ENCODE measurements at places on chromosomes 7 and 10.

GRCh38 chr10:14625765-14626525 is 148.8 kb downstream of the FAM107B start:
- DNase-seq = no peak

- no peak for DNase-seq
Measured at GRCh38 chr10:2300231-2300630, 562.9 kb upstream of the ADARB2 start.

GRCh38 chr7:1664711-1665548 is 5.1 kb upstream of the ELFN1 start:
- peak; percentile 37 for DNase-seq

DNA sequence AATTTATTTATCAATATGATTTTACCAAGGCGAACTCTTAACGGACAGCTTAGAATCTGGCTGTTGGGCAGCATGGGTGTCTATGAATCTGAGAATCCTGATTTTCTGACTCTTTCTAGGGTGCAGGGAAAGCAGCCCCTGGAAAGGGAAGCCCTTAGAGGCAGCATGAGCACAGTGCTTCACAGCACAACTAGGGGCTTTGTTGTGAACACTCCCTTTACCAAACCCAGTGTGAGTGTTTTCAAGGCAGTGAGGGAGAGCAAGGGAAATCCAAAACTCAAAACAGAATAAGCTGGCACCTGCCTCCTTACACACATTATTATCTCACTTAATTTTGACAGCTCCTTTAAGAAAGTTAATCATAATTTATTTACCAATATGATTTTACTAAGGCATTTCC is 116.3 kb upstream of the CSTF2T start:
- no peak for DNase-seq

- no peak for DNase-seq
Measured at GRCh38 chr7:21450076-21450475, 22.2 kb downstream of the SP4 start.

DNA sequence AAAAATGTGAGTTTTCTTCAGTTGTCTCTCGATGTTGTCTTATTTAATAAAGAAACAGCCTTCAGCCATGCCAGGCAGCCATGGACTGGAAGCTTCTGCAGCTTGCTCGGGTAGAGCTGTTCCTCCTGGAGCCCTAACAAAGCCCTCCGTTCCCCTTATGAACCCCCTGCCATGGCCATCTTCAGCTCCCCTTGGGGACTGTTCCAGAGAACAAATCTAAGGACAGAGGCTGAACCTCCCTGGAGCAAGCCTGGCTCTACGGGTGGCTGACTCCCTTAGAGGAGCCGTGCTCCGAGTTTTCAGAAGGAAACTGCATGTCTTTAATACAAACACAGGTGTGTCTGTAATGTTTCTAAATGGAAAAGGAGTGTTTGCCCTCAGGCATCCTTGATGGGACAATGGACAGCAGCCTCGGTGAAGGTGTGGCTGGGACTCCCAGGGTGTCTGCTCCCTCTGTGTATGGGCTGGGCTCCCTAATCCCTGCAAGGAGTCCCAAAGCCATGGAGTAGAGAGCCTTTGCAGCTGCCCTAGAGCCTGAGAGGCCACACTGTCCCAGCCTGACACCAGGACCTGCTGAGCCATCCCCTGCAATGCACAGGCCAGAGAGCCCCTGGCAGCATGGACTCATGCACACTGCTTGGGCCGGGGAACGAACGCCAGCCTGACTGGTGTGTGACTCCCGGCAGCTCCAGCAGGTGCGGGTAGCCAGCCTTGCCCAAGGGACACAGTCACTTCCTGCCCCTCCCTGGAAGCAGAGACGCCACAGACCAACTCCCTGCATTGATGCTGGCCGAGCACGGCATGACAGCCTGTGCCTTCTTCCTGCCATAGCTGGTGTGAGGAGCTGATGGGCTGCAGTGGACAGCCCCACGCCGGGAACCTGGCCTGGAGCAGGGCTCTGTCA is 381.8 kb downstream of the TCERG1L start:
- no peak for DNase-seq

GRCh38 chr7:69768986-69769595 is 170.8 kb downstream of the AUTS2 start:
- DNase-seq = no peak

- DNase-seq = no peak
Measured at GRCh38 chr7:124959676-124960075, 30.1 kb upstream of the POT1 start.

- no peak for DNase-seq
Measured at GRCh38 chr10:818010-818409, 113.5 kb downstream of the LARP4B start.

DNA sequence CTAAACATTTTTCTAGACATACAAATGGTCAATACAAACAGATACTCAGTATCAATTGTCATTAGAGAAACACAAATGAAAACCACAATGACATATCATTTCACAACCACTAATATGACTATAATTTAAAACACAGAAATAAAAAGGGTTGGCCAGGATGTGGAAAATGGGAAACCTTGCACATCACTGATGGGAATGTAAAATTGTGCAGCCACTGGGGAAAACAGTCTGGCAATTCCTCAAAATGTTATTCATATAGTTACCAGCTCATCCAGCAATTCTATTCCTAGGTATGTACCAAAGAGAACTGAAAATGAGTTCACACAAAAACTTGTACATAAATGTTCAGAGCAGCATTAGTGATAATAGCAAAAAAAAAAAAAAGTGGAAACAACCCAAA is 106.1 kb upstream of the LRRTM3 start:
- DNase-seq = no peak

DNA sequence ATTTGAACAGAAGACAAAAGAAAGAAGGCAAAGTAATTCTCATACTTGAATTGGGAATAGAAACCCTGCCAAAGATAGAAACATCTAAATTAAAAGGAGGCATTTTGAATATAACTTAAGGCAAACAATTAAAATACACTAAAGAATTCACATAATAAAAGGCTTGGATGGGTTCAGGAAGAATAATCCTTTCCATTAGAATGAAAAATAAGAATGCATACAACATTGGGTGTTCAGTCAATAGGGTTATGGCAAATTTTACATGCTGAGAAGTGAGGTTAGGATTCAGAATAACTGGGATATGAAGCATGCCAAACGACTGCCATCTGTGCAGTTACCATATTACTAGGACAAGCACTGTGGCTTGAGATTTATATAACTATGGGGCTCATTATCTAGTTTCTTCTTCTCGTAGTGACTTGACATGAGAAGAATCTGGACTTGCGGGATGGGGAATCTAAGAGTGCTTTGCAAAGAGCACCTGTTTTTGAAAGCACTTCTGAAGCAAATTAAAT is 326.5 kb downstream of the THSD7A start:
- no peak for DNase-seq

- DNase-seq = no peak
Measured at GRCh38 chr10:83880252-83880791, 259.0 kb upstream of the GHITM start.

DNA sequence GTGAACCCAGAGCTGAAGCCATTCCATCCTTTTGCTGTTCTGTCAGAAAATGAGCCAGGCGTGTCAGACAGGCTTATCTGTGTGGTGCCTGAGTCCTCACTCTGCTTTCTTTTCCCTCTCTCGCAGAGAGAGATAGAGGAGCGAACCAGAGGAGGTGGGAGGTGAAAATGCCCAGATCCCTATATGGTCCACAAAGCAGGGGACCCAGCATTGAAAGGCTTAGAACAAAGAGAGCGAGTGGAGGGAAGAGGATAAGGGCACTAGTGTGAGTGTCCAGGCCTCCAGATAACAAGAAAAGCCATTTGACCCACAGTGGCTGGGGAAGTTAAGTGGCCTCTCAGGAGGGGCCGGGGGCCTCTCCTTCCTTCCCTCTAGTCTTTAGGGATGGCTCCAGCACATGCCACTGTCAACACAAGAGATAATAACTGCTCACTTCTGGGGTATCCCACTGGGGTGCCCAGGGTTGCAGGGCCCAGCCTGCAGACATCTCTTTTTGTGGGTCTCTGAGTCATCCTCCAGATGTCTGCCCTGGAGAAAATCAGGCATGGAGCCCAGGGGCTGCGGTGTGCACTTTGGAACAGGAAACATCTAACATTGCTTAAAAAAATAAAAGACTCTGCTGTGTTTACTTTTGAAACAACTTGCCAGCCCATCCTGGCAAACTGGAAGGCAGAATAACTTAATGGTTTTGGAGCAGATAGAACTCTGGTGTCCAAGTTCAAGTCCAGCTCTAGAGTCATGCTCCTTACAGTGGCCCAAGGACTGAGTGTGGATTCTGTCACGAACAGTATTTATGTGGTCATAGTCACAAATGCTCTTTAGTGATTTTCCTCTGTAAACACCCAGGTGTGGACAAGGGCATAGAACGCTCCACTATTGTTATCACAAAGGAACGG is 189.5 kb downstream of the CXCL12 start:
- no peak for DNase-seq

DNA sequence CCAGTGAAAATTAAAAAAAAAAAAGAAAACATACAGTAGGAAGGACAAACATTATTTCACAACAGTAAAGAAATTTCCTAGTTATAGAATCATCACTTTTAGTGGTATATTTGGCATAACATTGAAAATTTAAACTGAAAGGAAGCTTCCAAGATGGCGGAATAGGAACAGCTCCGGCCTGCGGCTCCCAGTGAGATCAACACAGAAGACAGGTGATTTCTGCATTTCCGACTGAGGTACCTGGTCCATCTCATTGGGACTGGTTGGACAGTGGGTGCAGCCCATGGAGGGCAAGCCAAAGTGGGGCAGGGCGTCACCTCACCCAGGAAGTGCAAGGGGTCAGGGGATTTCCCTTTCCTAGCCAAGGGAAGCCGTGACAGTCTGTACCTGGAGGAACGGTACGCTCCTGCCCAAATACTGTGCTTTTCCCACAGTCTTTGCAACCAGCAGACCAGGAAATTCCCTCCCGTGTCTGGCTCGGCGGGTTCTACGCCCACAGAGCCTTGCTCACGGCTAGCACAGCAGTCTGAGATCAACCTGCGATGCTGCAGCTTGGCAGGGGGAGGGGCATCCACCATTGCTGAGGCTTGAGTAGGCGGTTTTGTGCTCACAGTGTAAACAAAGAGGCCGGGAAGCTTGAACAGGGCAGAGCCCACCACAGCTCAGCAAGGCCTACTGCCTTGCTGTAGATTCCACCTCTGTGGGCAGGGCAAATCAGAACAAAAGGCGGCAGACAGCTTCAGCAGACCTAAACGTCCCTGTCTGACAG is 19.4 kb downstream of the PON3 start:
- DNase-seq = no peak

DNA sequence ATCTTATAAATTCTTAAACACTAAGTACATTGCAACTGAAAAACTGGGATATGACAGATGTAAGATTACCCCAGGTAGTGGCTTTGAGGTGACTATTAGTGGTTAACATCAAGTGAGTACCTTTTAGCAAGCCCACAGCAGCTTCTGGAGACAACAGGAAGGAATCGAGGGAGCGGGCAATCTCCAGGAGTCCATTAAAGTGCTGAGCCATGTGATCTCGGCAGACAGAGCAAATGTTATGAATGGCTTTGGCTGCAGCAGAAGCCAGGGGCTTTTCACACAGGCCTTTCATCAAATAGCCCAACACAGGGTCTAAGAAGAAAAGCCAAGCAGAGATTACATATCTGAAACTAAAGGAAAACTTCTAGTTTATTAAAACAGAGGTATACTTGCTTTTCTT is 48.9 kb downstream of the IRF5 start:
- no peak for DNase-seq

DNA sequence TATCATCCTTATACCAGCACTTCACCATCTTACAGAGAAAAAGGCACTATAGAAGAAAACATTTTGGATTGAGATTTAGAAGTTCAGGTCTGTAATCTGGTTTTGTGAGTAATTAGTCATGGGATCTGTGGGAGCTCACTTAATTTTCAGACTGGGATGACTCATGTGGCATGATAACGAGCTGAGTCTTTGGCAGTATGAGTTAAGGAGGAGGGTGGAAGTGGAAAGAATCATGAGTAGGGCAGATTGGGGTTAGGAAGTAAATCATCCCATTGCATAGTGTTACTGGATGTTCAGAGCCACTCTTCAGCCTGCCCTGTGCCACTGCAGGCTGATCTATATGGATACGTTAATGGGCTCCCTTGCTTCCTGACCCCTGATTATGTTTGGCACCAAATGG is 64.9 kb downstream of the ZNF92 start:
- DNase-seq = no peak

DNA sequence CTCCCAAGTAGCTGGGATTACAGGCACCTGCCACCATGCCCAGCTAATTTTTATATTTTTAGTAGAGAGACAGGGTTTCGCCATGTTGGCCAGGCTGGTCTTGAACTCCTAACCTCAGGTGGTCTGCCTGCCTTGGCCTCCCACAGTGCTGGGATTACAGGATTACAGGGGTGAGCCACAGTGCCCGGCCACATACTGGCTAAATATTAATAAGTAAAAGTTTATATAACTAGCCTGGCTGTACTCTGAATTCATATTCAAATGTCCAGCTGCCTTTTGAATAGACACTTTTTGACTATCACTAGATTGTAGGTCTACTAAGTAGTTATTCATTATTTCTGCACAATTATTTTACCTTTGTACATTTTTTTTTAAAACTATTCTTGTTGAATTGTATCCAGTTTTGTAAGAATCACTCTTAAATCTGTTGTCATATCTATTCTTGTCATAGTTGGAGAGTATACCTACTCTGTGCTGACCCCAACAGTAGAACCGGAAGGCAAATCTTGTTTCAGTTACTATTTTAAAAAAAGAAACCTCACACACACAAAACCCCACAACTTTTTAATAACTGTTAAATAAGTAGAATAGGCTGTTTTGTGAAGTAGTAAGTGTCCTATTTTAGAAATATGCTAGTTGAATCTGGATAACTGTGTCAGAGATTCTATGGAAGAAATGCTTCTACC is 29.6 kb downstream of the MINPP1 start:
- no peak for DNase-seq

GRCh38 chr7:158324397-158325360 is 262.9 kb downstream of the PTPRN2 start:
- no peak for DNase-seq

- DNase-seq = no peak
Measured at GRCh38 chr10:57696641-57697040, 571.1 kb downstream of the IPMK start.

- no peak for DNase-seq
Measured at GRCh38 chr7:29442146-29442545, 121.5 kb upstream of the PRR15 start.

DNA sequence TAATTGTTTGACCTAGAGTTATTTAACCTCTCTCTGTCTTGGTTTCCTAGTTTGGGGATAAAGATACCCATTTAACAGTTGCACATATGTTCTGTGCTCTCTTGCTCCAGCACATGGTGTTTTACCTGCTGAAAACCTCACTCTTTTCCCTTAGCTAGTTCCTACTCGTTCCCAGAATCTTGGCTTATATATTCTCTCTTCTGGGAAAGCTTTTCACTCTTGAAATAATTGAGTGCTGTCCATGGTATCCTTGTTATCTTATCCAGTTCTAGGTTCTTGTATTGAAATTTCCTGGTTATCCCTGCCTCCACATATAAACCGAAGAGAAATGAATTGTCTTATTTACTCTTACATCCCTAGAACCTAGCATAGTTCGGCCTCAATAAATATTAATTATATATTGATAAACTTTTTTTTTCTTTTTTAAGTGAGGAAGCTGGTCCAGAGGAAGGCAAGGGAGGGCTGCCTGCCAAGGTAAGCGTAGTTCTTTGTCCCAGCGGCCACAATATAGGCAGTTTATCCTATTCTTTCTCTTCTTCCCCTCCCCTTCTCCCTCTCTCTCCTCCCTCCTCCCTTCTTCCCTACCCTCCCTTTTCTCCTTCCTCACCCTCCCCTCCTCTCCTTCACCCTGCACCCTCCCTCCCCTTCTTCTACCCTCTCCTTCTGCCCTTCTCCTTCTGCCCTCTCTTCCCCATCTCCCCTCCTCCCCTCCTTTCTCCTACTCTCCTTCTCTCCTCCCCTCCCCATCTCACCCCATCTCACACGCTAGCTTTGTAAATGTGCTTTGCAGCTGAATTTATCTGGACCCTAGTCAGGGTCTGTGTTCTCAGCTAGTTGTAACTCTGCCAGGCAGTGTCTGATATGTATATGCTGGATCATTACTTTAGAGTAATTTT is 7.9 kb downstream of the WEE2 start:
- no peak for DNase-seq

All from activated CD8-positive, alpha-beta memory T cell treated with anti-CD3 and anti-CD28 coated beads for 1 hour (primary cell).